HCT116 (cell line): ENCODE measurements at places on chromosomes 3 and 15.

GRCh38 chr15:89391685-89392257 is 57.1 kb upstream of the POLG start:
- no peak for DNase-seq
- no peaks in the 10 kb centered on the region for H3K27me3 ChIP-seq
- no peak overlapping the region for H3K4me3 ChIP-seq
- no peaks in the 10 kb centered on the region for H3K4me1 ChIP-seq
- no peak overlapping the region for H3K27ac ChIP-seq

GRCh38 chr3:56706629-56707028 is 23.6 kb upstream of the TASOR start:
- H3K4me3 ChIP-seq: no peak overlapping the region
- no peaks in the 10 kb centered on the region for H3K36me3 ChIP-seq
- no peak overlapping the region for H3K27ac ChIP-seq
- H3K27me3 ChIP-seq: no peaks in the 10 kb centered on the region

DNA sequence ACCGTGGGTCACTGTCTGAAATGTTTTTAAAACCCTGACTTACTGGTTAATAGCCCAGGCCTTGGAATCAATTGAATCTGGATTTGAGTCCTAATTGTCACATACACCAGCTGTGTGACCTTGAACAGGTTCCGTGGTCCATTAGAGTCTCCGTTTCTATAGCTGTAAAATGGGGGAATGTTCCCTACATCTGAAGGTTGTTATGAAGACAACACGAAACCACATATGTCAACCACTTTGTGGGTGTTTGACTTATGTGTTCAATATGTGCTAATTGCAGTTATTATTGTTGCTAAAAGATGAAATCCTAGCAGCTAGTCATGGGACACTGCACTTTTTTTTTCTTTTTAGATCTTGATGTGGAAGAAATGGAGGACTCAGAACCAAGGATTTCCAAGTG is 35.3 kb downstream of the ZBTB38 start:
- no peak for DNase-seq
- no peak overlapping the region for H3K27ac ChIP-seq
- no peak overlapping the region for H3K4me3 ChIP-seq
- no peaks in the 10 kb centered on the region for H3K27me3 ChIP-seq

DNA sequence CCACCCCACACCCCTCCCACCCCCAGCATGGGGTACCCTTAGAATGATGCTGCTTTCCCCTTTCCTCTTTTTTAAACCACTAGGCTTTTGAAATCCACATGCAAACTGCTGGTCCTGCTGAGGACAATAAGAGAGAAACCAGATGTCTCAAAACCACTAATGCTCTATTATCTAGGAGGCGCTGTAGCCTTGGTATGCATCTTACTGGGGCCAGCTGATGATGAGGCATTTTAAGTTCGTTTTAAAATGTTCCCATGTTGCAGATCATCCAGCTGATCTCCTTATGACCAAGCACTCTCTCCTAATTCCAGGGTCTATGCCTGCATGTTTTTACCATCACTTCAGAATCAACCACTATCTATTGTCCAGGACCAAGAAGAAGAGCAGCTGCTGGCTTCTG is 1.3 kb downstream of the NME9 start:
- H3K4me1 ChIP-seq: peaks cover 4% of the 10 kb centered on the region; the same call in 1 of the 2 replicates
- H3K27ac ChIP-seq: no peak overlapping the region
- H3K36me3 ChIP-seq: no peaks in the 10 kb centered on the region
- H3K27me3 ChIP-seq: no peaks in the 10 kb centered on the region
- H3K4me3 ChIP-seq: peak overlapping the region; percentile 73
- no peak for DNase-seq

- H3K4me1 ChIP-seq: no peaks in the 10 kb centered on the region
- no peaks in the 10 kb centered on the region for H3K27me3 ChIP-seq
- no peak overlapping the region for H3K27ac ChIP-seq
- no peaks in the 10 kb centered on the region for H3K36me3 ChIP-seq
Observed at GRCh38 chr3:35932995-35933394, 293.7 kb downstream of the ARPP21 start.

GRCh38 chr3:189307963-189308362 is 136.2 kb downstream of the TPRG1 start:
- no peak for DNase-seq
- H3K27ac ChIP-seq: no peak overlapping the region
- no peaks in the 10 kb centered on the region for H3K36me3 ChIP-seq
- H3K4me1 ChIP-seq: peaks cover 7% of the 10 kb centered on the region; the same call in 1 of the 2 replicates

DNA sequence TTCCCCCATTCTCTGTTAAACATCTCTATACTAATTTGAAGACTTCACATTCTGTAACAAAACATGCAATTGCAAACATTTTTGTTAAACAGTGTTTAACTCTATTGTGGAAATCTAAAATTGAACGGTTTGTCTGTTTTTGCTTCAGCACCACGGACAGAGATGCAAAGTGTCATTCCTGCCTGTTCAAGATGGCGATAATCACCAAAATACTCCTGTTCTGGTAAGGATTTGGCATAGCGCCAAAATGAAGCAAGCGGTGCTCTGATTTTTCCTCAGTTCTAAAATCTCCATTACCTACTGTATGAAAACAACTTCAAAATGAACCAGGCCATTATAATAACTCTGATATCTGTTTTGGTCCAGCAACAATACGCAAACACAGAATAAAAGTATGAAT is 129.7 kb upstream of the TUSC7 start:
- H3K36me3 ChIP-seq: no peaks in the 10 kb centered on the region
- H3K27ac ChIP-seq: no peak overlapping the region
- no peak for DNase-seq
- no peaks in the 10 kb centered on the region for H3K27me3 ChIP-seq
- no peaks in the 10 kb centered on the region for H3K4me1 ChIP-seq
